ENCODE measurements at places on chromosomes 4 and X.

DNA sequence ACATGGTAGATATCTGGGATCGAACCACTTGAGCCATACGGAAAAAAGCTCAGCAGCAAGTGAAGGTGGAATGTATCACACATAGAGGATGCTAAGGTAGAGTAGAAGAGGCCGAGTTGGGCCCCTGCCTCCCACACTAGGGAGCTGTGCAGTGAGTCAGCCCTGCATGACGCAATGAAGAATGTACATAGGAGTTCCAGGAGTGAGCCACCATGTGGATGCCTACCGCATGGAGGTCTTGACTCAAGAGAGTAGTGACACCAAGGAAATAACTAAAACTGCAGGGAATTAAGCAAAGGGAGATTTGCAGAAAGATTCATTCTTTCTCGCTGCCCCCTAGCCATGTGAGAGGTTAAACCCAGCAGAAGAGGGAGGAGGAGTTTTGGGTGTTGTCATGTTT, 389.6 kb upstream of the IGFBP7 start:
- DNase-seq: no peak

- no peak for DNase-seq
These were observed 65.7 kb downstream of the ZFYVE28 start for GRCh38 chr4:2352729-2353221.

DNA sequence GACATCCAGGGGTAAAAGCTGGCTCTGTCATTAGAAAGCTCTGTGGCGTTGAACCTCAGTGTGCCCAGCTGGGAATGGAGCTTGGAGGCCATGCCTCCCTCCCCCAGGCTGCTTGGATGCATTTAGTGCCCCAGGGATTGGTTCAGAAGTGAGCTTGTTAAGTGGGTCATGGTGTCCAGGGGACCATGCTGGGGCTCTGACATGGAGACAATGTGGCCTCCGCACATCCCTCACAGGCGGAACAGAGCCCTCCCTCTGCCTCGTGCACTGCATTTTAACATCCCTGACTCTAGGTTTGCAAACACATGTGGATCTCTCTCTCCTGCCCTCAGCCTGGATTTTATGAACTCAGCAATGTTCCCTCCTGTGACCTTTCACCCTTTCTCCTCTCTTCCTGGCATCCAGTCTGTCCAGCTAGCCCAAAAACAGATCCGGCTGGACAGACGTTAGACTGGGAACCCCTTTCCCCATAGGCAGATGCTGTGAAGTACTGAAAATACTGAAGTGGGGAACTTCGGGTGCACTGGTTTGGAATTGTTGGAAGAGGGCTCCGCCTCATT, 81.5 kb downstream of the SORCS2 start:
- no peak for DNase-seq

GRCh38 chr4:23920296-23920695, 30.4 kb upstream of the PPARGC1A start:
- no peak for DNase-seq

- no peak for DNase-seq
These were observed at the start of gene LEF1 for GRCh38 chr4:108168671-108169523. Gene LEF1, minus strand, starts transcription at chr4:108168932. Its CDS starts 1,165 bp downstream, at chr4:108167767.
